ENCODE measurements at places on chromosomes 13 and 19.

DNA sequence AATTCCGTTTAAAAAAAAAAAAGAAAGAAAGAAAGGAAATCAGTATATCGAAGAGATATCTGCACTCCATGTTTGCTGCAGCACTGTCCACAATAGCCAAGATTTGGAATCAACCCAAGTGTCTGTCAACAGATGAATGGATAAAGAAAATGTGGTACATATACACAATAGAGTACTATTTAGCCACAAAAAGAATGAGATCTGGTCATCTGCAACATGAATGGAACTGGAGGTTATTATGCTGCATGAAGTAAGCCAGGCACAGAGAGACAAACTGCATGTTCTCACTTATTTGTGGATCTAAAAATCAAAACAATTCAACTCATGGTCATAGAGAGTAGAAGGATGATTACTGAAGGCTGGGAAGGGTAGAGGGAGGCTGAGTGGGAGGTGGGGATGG is 16.3 kb downstream of the ZNF565 start:
- DNase-seq, result no peak

DNA sequence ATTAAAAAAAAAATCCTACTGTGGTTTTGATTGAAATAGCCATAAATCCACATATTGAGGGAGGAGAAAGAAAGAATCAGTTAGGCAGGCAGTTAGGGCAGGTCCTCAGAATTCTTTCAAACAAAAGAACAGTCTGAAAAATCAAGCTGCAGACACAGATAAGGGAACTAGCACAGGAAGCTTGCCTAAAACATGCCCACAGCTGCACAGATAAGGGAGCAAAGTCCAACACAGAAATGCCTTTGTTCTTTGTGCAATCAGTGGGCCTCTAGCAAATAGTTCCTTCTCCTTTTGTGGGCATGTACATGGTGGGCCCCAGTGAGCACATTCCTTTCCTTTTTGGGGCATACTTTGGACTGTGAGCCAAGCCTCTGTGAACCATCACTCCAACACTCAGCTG is 42.7 kb downstream of the UTP14C start:
- DNase-seq, result no peak

DNA sequence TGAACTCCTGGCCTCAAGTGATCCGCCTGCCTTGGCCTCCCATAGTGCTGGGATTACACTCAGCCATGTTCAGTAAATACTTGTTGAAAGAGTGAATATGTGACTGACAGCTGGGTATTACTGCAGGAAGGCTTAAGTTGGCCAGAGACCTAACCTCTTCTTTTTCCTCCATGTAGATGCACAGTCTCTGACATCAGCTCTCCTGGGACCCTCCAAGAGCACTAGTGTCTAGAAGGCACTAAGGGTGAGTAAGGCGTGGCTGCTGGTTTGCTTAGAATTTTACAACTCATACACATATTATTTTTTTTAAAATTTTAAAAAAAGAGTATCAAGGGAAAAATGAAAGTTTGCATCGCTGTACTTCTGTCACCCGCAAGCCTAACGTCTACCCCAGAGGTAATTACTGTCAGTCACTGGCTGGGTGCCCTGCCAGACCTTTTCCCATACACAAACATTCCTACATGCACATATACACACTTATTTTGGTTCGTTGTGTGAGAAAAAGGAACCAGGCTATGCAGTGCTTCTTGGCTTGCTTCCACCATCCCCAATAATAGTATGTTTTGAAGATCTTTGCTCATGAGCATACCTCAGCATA is 122.0 kb downstream of the SIPA1L3 start:
- no peak for DNase-seq

GRCh38 chr13:82597747-82598146 is 1284.5 kb downstream of the SLITRK1 start:
- no peak for DNase-seq
